GM18507 (cell line): ENCODE measurements at places on chromosomes 16 and 17.

DNA sequence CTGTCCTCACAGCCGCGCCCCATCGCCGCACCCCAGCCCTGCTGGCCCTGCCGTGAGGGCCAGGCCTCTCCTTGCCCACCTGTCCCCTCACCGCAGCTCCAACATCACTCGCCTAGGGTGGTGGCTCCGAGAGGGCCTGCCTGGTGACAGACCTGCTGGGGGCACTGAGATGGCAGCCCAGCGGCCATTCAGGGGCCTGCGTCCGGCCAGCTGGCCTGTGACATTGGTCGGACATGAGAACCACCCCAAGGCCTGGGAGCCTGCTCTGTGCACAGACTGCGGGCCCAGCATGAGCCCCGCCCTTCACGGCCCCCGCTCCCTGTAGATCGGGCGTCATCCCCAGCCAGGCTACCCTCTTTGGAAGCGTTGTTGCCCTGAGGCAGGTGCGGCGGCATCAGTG, 11.8 kb downstream of the NME3 start:
- DNase-seq = no peak

- DNase-seq = no peak
Observed at GRCh38 chr16:23650674-23651416, 9.6 kb downstream of the DCTN5 start.

DNA sequence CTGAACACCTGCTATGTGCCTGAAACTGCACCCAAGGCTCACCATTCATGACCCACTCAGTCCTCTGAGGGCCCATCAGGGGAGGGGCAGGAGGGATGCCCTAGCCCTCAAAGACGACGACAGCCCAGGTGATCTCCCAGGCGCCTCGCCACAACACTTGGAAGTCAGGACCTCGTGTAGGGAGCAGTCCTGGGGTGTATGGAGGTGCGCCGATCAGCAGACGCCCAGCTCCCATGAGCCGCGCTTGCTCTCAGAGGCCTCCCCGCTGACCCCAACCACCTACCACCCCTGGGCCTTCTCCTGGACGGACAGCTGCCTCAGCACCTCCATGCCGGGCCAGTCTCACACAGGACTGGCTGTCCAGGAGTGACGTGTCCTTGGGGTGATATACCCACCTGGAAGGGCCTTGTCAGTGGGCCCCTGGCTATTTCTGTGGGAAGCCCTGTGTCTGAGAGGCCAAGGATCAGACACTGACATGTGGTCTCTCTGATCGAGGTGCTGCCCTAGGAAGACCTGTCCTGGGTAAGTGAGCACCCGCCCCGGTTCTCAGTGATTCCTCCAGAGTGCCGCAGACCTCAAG, 26.7 kb downstream of the KDM8 start:
- no peak for DNase-seq

DNA sequence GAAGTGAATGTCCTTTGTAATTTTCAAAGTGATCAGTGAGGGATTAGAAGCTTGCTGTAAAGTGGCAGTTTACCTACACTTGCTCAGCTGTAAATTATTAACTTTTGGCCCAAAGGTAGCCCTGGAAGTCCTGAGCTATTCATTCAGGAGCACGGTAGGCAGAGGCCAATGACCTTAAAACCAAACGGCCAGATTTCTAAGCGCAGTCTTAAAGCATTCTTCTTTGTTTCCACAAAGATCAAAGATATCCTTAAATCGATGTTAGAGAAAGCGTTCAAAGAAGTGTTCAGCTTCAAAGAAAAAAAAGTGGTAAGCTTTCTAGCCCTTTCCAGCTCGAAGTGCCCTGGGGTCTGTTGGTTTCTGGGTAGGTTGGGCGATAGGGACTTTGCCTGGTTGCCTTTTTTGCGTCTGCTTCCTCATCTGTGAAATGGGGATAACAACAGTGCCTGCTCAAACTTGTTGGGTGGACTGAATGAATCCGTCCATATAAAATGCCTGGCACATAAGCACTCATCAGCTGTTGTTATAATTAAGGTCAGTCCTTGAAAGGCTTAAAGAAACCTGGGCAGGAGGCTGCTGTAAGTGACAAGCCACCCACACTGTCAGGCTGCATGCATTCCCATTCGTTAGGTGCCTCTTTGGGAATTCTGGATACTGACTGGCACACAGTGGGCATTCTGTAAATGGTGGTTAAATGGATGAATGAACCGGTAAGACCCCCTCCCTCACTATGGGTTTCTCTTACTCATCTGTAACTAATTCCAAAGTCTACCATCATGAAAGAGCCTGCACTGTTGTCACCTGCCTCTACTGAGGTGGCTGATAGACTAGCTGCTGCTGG, 113.2 kb downstream of the PRKCA start:
- no peak for DNase-seq

GRCh38 chr17:79668344-79669250, 57.7 kb upstream of the RBFOX3 start:
- DNase-seq = no peak

DNA sequence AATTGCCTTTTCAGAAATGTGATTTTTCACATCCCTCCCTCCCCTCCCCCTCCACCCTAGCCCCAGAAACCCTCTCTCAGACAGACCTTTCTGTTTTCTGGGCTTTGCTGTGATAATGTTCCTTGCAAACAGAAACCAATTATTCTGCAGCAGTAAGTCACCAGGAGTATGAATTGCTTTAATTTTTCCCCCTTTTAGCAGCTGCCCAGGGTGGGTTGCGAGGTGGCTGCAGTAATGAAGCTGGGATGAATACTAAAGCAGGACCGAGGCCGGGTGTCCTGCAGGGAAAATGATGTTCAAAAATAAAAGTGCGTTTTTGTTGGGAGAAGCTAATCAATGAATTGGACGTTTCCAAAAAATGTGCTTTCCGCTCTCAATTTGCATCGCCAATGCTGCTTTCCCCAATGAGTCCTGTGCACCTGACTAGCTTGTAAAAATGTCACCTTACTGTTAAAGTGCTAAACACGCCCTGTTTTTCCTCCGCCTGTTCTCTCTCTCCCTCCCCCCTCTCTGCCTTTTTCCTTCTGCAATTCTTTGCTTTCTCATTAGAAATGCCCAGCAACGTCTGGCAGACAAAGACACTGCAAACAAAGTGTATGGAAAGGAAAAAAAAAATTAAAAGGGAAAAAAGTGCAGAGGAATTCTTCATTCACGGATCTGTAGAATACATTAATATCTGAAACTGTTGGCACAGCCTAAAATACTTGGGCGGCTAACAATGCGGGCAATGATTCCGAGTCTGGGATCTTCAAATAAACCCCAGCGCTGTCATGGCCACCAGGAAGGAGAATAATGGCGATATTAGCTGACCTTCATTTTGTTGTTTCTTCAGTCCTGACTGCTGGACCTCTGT, 244.1 kb downstream of the STX8 start:
- no peak for DNase-seq

DNA sequence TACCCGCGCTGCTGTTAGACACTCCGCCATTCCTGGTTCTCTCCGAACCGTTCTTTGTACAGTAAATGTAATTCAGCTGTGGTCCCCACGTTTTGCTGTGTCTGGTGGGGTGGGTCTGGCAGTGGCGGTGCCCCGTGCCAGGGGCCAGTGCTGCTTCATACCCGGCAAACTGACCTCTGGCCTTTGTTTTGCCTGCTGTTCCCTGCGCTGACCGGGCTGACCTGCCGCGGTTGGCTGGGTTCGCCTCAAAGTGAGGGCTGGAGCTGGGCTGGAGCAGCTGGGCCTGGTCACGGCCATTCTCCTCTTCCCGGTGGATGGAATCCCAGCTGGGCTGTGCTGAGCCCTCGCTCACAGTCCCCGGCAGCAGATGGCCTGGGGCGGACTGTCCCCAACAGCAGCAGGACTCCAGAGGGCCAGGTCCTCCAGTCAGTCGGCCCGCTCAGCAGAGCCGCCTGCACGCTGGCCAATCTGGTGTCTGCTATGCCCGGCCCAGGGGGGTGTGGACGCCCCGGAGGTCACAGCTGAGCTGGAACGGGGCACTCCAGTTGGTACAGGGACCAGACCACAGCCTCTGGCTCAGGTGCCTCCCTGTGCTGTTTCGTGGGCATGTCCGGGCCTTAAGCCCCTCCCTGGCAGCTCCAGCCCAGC, 1.5 kb upstream of the WFIKKN1 start:
- no peak for DNase-seq

- DNase-seq = no peak
Observed at GRCh38 chr17:4446326-4447071, 12.8 kb downstream of the SPNS3 start.

DNA sequence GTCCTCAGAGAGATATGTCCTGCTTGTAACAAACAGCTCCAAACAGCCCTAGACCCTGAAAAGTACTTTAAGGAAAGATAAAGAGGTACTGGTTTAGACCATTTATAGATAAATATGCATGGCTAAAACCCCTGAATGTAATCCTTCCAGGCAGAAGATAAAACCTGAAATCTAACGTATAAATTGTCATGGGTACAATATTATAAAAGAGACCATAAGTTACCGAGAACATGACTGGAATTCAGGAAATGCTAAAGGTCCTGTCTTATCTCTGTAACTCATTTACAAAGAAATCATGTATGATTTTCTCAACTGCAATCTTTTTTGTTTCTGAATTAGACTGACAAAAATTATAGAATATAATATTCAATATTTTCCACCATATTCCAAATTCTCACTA, 9.2 kb upstream of the KANSL1 start:
- DNase-seq = no peak

DNA sequence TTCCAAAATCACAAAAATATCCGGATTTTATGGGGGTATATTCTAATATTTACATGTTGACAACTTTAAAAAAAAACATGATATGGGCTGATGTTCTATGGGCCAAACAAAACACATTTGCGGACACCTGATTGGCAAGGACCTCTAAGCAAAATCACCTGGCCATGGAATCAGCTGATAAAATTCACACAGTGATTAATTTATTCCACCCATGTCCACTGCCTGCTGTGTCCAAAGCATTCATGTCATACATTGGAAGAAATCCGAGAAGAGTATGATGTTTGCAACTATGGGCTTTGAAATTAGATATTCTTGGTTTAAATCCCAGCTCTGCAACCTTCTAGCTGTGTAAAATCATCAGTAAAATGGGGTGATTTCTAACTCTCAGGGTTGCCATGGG, 538.7 kb downstream of the HAPSTR1 start:
- no peak for DNase-seq

- no peak for DNase-seq
Observed at GRCh38 chr17:10224582-10225195, 26.3 kb upstream of the GAS7 start.

GRCh38 chr17:81066072-81066471, 31.1 kb downstream of the BAIAP2 start:
- no peak for DNase-seq

GRCh38 chr17:72460711-72461110, 339.9 kb downstream of the SOX9 start:
- no peak for DNase-seq

DNA sequence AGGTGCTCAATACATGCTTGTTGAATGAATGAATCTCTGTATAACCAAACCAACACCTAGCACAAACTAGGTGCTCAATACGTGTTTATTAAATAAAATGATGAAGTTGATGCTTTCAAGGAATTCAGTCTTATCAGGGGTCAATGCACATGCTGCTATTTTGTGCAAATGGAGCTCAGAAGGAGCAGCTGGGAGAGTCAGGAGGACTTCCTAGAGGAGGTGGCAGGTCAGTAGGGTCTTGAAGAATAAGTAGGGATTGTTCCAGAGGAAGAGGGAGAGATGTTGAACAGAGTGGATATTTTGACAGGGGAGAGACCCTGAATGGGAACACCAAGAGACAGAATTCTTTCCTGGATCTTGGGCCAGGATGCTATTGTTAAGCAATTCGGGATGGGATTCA, 92.7 kb upstream of the LHX1 start:
- no peak for DNase-seq

GRCh38 chr17:58215685-58216084, 3.4 kb downstream of the MKS1 start:
- DNase-seq = no peak

GRCh38 chr17:7988750-7989178, 13.7 kb upstream of the GUCY2D start:
- DNase-seq = peak; percentile 49
